NCI-H2107 (cell line): ENCODE measurements at places on chromosomes 6 and 20.

DNA sequence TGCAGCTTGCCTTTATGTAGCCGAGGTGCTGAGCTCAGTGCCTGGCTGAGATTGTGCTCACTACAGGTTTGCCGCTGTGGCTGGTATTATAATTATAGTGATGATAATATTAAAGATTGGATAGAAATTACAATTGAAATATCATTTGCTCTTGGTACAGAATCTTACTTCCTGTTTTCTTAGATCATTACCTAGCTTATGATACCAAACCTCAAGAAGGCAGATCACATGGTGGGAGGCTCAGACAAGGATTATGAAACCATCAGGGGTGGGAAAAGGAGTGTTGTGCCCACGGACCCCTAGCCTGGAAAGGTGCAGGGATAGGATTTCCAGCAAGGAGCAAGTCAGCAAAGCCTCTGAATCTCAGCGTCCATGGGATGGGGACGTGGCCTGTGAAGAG lies 70.6 kb downstream of the IGF2R start:
- no peak for DNase-seq

DNA sequence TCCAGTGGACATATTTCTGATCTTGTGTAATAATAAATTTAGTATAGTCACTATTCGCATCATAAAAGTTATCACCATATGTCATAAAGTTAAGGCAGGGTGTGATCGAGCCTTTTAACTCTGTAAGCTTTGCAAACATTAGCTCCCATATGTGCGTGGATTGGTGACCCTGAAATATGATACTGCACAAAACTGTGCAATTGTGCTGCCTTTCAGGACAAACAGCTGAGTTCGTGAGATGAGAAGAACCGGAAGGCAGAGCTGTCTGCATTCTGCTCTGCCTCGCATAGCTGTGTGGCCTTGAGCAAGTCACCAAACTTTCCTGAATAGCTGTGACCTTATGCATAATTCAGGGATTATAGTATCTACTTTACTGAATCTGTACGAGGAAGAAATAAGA lies 3.2 kb upstream of the PLEKHG1 start:
- no peak for DNase-seq

DNA sequence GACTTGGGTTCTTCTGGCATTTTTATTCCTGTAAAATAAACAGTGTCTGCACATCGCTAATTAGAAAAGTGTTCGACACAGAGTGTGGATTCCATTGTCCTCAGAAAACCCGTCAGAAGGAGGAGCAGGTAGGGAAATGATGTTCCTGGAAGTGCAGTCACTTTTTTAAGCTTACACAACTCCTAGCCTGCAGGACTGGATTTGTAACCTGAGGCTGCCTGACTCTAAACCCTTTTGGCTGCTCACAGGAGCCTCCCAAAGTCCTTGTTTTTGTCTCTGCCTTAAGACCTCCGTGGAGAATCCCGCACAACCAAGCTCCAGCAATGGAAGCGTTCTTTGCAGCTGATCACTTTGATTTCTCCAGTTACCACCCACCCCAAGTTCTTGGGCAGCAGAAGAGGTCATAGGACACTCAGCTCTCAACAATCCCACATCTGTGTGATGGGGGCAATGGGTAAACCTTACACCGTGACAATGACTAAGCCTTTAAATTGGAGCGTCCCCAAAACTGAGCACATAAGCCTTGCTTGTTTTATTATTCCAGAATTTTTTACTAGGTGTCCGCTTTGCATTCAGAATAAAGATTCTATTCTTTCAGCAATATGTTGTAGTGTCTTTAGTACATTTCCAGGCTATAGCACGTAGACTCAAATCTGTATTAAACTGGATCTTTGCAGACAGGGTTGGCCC lies 227.9 kb downstream of the TBXT start:
- DNase-seq: no peak

GRCh38 chr6:56484669-56485068 lies 158.0 kb downstream of the DST start:
- no peak for DNase-seq

- DNase-seq: no peak
Observed at GRCh38 chr6:34044945-34045595, 100.8 kb downstream of the GRM4 start.

GRCh38 chr6:133921249-133921859 lies 31.7 kb upstream of the TBPL1 start:
- peak; percentile 75 for DNase-seq

DNA sequence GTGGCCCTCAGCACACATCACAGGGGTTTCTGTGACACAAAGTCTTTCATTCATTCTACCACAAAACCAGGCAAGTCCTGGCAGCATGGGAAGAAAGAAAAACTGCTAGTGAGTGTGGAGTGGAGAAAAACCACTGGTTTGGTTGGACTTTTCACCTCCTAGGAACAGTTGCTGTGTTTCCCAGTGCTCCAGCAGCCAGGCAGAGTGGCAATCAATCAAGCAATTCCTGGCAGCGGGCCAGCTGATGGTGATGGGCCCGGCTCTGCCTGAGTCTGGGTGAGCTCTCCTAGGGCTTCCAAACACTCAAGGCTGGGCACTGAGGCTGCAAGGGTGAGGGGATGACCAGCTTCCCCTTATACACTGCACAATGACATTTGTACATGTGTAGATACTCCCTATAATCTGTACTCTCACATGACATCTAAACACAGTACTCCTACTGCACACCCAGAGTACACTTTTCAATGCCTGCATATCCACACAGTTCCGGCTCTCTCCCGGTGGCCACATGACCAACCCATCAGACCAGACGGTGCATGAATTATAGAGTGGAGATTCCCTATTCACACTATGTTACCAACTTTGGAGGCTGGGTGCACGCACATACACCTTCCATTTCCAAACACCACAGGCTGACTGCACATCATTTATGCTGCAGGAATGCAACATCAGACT lies 156.6 kb downstream of the UNC5CL start:
- DNase-seq: no peak

GRCh38 chr6:36642913-36643817 lies 35.3 kb upstream of the CDKN1A start:
- no peak for DNase-seq

DNA sequence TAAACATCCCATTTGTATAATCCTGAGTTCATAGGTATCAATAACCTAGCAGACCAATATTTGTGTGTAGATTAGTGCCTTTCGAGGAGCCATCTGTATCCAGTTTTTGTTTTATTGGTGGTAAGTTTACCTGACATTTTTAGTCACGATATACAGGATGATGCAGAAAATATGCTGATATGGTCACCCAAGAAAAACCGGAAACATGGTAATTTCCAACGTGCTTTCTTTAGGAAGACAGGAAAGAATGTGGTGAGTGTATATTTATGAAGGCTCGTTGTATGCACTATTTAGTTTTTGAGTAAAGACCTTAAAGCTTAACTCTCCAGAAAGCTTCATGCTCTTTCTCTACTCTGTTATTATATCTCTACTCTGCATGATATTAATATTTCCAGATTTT lies 180.2 kb upstream of the PHACTR1 start:
- no peak for DNase-seq

DNA sequence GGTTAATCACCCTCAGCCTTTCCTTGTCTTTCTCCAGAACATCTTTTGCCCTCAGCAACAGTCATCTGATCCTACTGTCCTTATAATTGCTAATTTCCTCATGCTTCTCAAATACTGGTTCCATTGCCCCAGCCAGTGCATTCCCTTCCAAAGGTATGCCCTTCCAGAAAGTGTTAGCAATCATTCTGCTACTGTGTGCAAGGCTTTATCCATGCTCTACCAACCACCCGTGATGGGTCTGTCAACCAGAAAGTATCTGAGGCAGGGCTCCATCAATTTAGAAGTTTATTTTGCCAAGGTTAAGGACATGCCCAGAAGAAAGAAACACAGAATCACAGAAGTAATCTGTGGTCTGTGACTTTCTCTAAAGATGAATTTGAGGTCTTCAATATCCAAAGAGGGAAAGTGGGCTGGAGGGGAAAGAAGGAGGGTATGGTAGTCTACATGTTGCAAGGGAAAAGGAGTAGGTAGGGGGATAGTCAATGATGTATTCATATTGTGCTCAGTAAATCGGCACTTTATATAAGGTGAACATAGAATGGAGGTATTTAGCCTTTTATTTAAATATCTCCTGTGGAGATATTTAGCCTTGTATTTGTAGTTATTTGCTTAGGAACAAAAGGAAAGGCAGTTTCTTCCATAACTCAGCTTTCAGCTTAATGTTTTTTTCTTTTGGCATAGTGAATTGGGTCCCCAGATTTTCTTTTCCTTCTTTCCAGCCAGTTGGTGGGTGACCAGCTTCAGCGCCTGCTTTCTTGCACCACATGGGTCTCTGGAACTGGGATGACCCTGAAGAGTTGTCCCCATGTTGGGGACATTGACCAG lies 35.2 kb upstream of the PAQR8 start:
- no peak for DNase-seq

GRCh38 chr20:16821211-16822089 lies 73.3 kb downstream of the OTOR start:
- DNase-seq: no peak

DNA sequence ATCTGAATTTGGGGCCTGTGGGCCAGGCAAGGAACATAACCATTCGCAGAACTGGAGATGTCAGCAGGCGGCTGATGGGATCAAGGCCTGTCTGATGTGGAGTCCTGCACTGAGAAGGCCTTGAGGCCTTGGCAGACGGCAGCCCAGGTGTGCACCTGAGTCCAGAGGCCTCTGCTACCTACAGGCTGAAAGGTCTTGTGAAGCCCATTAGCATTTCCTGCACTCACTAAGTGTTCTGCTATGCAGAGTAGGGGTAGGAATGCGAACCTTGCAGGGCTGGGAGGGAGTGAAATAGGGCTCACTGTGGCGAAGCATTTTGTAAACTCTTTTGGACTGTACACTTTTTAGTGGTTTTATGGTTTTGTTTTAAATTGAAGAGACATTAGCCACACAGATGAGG lies 48.3 kb upstream of the RNF24 start:
- DNase-seq: no peak

DNA sequence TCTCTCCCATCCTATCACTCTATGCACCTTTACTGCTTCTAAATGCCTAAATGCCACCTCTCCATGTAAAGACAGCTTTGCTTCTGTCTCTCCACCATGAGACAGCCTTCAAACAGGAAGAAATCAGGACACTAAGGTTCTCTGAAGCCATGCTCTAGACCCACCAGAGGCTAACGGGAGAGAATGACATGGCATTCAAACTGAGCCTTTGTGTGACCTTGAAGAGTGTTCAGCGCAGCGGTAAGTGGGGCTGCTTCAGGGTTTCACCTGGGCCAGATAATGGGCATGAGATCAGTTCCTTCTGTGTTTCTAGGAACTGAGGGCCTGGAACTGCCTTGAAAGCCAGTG lies 20.1 kb downstream of the FAM50B start:
- no peak for DNase-seq

GRCh38 chr6:84892671-84893070 lies 128.3 kb upstream of the TBX18 start:
- DNase-seq: no peak

DNA sequence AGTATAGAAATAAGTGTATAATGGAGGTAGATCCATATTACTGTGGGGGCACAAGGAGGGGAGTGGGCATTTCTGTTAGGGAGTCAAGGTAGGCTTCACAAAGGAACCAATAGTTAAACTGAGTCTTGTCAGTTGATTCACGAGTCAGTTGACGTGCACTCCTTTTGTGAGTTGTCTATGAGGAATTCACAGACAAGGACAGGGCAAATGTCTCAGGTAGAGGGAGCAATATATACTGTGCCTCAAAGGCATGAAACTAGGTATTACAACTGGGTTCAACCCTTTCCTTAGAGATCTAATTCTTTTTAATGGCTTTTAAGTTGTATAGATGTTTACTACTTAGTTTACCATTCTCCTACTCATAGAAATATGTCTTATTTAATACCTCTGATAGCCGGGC lies 11.0 kb downstream of the TMEM14C start:
- DNase-seq: no peak

GRCh38 chr20:53789989-53790675 lies 196.5 kb upstream of the ZNF217 start:
- DNase-seq: no peak

DNA sequence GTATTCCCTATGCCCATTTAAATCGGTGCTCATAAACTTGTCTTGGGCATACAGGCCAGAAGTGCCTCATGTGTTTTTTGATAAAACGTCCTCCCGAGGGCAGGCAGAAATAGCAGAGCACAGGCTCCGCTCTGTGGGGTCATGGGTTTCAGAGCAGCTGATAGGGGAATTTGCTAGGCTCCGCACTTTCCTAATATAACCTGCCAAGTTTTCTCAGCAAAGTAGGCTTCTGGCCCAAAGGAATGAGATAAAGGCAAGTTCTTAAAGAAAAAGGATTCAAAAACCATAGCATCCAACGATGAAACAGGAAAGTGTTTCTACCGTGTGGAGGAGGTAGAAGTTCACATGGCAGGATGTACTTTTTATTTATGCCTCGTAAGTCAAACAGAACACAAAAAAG lies 69.8 kb upstream of the RALGAPA2 start:
- DNase-seq: no peak

- no peak for DNase-seq
Observed at GRCh38 chr20:10105046-10105445, 70.3 kb downstream of the ANKEF1 start.

DNA sequence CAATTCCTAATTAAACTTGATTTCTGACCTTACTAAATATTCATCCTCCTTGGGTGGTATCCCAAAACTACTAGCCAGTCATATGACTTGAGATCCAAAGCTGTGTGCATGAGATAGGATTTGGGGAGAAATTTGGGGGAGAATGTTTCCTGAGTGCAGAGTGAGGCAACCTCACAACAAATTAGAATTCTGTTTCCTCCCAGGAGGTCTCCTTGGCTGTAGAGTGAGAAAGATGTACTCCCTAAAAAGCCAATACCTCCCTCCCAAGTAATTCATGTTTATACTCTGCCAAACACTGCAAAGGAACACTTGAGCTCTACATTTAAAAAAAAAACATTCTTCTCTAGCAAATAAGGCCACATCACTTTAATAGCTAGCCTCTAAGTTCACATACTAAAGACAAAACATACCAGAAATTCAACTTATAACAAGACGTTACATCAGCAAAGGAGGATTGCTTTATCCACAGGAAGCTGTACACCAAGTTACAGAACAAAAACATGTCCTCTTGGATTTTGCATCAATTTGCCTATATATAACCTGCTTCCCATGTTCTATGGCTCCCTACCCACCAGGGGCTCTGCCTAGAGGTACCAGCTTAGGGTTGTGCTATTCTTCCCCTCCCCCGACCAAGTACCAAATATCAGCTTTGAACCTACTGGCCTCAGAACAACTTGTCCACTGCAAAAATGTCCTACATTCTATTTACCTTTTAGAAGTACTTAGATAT lies 15.4 kb upstream of the TMEM30A start:
- DNase-seq: no peak

- DNase-seq: no peak
Observed at GRCh38 chr20:49620364-49621240, 52.7 kb upstream of the PTGIS start.

DNA sequence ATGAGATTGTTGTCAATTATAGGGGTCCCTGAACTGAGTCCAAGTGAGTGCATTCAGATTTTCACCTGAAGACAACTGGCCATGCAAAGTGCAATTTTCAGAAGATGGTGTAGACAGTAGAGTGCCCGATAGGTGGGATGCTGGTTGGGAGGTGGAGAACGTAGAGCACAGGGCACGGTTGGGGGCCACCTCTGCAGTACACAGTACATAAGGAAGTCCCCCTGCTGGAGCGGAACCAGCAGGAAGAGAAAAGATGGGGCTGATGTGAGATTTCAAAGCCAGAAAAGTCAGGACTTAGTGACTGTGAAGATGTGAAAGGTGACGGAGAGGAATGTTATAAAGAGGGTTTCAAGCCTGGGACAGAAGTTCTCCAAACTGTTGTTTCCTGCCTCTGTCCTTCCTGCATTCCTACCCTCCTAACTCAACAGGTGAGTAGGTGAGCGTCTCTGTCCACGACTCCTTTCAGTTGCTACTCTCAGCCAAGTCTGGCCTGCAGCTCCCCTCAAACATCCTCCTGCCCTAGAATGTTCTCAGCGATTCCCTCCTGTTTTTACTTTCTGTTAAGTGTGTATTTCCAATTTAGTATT lies 330.8 kb downstream of the PRL start:
- DNase-seq: no peak
